CD4-positive, alpha-beta T cell treated with Interleukin-15 for 1 hour (primary cell): ENCODE measurements at places on chromosomes 4 and X.

DNA sequence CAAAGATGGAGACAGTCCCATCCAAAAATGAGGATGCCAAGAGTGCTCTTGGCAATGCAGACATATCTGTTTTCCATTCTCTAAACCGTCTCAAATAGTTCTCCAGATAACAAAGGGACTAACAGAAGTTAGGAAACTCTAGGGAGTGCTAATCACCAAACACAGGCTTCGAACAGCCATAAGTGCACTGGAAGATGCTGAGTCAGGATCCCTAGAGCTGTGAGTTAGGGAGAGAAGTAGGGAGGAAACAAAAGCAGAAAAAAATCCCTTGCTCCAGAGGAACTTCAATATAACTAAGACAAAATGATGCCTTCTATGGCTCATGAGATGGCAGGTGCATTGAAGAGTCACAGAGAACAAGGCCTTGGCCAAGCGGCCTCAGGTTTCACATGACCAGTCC lies 251.0 kb upstream of the PPARGC1A start:
- no peak for DNase-seq

GRCh38 chrX:150548251-150548650 lies 20.2 kb upstream of the MTM1 start:
- no peak for DNase-seq

DNA sequence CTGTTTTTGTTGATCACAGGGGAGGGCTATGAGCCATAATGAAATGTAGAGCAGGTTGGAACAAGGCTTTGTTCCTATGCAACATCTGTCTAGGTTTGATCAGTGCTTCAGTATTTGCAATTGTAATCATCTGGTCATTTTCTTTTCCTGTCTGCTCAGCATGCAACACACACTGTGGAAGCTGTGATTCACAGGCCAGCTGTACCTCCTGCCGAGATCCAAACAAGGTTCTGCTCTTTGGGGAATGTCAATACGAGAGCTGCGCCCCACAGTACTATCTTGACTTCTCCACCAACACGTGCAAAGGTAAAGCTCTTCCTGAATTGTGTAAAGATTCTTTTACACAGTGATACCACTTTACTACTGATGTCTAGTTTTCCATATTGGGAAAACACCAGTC lies 181.9 kb upstream of the ANXA3 start:
- no peak for DNase-seq

DNA sequence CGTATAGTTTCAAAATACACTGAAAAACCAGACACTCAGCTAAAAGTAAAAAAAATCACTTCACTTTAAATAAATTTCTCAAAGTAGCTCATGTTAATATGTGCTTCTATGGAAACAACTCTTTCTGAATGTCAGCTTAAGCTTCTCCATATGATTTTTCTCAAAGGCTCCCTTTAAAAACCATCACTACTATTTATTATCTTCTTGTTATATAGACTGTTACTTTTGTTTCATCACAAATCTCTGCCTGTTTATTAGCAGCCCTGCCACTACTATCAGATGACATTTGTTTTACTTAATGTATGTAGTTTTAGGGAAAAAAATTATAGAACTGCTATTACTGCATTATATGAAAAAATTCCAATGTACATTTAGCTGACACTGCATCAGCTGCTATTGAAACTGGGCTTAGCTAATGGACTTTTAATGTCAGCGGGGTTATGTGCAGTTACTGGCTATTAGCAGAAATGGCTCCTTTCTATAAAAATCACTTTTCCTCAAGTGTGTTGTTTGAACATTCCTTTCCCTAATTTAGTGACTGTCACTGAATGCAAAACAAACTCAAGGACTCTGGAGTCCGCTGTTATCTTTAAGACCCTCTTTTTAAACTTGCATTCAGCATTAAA lies 10.8 kb downstream of the UNC5C start:
- DNase-seq: no peak

DNA sequence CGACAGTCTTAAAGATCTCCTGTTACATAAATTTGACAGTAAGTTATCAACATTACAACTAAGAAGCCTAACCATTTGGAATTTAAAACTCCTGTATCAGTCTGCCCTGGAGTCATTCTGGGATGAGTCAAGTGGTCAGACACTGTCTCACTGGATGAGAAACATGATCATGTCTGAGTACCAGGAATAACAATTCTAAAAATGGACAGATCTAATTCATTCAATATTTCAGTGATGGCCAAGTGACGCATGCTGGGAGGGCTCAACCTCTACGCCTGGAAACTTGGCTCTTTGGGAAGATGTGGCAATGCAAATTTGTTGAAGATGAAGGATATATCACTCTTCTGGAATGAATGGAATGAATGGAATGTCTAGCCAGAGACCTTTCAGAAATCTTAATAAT lies 1427.2 kb downstream of the STIM2 start:
- no peak for DNase-seq

DNA sequence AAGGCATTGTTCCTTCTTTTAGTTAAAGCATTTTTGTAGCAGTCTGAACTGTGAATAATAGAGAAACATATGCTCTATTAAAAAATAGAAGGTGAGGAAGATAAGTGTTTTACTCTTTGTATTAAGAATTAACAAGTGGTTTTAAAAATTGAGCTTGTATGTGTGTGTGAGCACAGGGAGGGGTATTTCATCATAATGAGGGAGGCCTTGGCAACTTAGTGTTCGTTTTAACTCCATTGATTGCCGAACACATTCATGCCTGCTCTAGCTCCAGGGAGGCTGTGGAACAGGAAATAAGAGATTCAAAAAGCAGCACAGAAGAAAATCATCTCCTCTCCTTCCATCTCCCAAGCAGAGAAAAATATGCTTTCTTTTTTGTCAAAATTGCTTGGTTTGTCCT lies 14.8 kb downstream of the SHROOM3 start:
- no peak for DNase-seq

DNA sequence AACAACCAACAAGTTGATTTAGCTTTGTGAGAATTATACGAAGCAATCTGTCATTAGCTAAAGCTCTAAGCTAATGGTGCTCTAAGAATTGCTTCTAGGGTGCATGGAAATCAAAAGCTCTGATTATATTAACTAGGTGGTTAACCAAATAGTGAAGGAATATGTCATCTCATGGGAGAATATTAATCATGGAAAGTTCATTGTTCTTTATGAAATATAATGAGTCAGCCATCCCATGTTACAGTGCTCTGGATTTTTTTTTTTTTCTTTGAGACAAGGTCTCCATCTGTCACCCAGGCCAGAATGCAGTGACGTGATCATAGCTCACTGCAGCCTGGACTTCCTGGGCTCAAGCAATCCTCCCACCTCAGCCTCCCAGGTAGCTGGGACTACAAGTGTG lies 10.5 kb downstream of the DCAF8L2 start:
- DNase-seq: no peak

GRCh38 chrX:17585006-17585405 lies 152.3 kb upstream of the SCML1 start:
- no peak for DNase-seq

GRCh38 chr4:40808926-40809457 lies 59.2 kb downstream of the NSUN7 start:
- no peak for DNase-seq

GRCh38 chr4:94408549-94409374 lies 43.0 kb upstream of the PDLIM5 start:
- no peak for DNase-seq

DNA sequence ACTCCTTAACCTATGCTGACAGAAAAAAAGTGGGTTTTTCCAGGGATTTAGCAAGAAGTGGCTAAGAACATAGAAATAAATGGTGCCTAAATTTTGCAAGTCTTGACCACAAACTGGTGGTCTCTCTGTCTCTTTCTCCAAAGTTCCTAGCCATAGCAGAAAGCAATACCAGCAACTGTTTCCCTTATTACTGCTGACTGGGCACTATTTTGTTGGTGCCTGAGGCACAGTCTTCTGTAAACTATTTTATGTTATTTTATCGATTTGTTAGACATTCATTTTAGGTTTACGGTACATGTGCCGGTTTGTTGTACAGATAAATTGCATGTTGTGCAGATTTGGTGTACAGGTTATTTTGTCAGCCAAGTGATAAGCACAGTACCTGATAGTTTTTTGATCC lies 234.6 kb upstream of the TECRL start:
- DNase-seq: no peak

DNA sequence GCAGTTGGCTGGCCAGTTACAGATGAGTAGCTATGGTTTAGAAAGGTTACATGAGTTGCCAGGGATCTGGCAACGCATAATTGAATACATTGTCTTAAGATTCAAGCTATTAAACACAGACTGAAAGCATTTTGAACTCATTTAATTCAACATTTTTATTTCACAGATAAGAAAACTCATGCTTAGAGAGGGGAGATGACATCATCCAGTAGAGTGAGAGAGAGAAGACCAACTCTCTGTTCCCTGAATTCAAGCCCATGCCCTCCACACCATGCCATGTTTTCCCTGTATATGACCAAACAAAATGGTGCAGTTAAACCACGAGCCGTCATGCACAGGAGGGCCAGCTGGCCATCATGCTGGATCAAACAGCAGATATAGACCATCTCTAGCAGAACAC lies 22.6 kb downstream of the SNCA start:
- no peak for DNase-seq

DNA sequence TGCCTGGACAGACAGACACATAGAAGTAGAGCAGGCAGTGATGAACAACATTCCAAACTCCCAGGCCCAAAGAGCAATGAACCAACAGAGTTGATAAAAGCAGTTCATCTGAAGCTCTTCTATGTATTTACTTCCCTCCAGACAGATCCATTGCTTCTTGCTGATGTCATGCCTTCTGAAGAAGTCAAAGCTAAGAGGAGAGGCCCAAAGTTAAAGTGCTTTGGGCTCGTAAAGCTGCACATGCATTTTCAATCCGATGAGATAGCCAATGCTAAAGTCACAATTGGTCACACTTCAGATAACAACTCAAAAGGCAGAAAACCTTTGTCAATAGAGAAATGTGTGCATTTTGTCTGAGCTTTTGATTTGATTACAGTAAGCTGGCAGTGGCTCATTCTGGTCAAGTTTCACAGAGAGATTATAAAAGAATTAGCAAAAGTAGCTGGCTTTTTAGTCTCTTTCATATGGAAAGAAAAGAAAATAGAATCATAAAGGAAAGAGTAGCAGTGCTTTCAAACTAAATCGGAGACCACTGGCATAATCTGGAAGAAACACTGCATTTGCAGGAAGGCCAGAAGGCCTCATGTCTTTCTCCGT lies 82.0 kb downstream of the GPC4 start:
- DNase-seq: no peak

GRCh38 chr4:6134612-6135220 lies 65.6 kb downstream of the JAKMIP1 start:
- DNase-seq: peak; percentile 57

DNA sequence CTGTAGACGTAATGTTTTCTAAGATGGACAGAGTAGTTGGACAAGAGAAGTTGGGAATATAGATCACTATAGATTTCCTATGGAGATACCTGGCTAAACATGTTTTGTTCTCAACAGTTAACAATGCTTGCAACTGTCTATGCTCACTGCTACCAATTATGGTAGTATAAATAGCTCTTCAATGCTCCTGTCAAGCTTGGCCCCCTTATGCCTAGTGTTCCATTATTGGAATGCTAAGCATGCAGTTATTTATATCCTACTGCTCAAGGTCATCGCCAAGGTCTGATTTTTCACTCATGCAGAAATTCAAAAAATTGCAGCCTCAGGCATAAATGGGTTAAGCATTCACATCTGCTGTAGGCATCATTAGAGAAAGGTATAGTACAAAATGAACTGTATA lies 519.0 kb downstream of the IL15 start:
- DNase-seq: no peak

DNA sequence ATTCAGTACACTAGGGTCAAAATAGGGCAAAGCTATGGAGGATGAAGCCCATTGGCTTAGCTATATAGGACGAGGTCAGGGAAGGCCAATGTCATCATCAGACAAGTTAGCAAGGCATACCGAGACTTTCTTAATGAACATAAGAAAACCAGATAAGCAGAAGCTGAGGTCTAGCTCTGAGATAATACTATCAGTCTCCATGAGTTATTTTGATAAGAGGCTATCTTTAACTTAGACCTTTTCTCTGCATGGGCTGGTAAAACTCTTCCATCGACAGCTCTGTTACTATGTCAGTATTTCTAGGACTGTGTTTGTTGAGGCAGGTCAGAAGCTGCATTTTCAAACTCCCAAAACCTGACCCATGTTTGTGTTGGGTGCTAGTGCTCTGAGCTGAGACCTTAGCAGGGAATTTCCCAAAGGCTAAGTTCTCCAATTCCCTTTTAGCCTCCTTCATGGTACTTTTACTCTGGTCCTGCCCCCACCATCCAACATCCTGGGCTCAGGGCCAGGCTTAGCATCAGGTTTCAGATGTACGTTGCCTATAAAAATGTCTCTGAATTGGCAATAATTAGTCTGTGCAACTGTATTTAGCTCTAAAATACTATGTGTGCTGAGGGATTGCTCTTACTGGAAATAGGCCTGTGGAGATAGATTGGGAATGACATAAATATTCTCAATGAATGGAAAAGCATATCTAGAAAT lies 29.3 kb upstream of the LRAT start:
- DNase-seq: no peak

DNA sequence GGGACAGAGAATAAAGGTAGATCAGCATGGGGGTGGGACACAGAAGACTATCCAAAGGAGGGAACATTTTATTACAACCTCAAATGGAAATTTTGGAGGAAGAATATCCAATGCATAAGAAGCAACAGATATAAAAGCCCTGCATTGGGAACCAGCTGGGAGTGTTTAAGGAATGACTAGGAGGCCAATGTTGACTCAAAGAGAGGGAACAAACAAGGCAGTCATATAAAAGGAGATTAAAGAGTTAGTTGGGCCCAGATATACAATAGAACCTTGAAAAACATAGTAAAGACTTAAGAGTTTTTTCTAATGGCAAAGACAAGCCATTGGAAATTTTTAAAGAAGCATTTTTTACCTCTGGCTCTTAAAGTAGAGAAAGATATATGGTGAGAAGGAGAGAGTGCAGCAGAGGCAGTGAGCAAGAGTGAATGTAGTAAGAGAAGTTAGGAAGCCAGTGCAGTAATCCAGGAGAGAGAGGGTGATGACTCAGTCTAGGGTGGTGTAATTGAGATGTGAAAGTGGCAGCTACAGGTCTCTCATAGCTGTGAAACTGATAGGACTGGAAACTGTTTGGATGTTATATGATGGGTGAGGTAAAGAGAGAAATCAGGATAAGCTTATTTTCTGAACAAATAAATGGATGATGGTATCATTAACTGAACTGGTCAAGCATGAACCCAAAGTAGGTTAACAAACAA lies 182.2 kb upstream of the ATOH1 start:
- no peak for DNase-seq

DNA sequence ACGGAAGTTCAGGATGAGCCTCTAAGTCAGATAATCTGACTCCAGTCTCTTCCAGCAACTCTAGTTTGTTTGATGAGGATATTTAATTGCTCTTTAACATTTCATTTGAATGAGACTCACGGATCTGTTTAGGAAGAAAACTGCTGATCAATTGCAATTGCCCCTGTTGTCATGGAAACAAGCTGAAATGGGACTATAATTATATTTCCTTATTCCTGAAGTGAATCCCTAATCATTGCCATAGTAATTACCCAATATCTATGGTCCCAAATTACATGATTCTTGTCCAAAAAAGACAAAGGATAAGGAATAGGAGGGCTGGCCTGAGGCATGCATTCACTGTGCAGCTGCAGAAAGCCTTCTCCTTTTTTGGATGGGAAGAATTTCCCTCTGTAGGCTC lies 105.3 kb downstream of the AASDH start:
- DNase-seq: no peak
